ENCODE measurements at places on chromosomes 16 and 17.

GRCh38 chr16:76885776-76886537 is 305.0 kb upstream of the MON1B start:
- DNase-seq: no peak

GRCh38 chr17:34398990-34399389 is 36.0 kb upstream of the CCL1 start:
- no peak for DNase-seq

- DNase-seq: no peak
Measured at GRCh38 chr17:21463779-21464407, 87.7 kb downstream of the KCNJ12 start.

- DNase-seq: no peak
Measured at GRCh38 chr17:50190603-50191358, 10.7 kb downstream of the COL1A1 start.

GRCh38 chr17:15883617-15884111 is 61.3 kb upstream of the ADORA2B start:
- DNase-seq: no peak

DNA sequence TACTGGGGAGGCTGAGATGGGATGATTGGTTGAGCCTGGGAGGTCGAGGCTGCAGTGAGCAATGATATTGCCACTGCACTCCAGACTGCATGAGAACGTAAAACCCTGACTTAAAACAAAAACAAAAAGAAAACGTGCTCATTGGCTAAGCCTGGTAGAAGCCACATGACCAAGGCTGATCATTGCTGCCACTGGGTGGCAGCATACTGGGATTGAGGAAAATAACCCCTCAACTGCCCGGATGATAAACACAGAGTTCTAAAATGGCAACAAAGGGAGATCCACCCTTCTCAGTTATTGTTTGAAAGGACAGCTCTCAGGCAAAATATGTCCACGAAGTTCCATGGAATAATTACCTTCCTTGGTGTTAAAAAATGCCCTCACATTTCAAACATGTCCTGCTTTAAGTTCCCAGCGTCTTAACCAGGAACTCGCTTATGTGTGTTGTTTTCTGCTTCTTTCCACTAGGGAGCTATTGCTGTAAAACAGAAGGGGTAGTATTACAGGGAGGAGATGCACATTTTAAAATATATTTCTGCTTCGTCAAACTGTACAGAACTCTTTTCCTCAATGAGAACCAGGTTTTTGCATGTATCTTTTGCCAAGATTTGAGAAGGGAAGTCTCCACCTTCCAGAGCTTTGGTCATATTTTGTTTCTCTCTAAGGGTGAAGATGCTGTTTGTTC is 675.3 kb downstream of the MAF start:
- no peak for DNase-seq

- DNase-seq: no peak
Measured at GRCh38 chr17:42405963-42406495, 17.0 kb downstream of the CAVIN1 start.

- no peak for DNase-seq
Measured at GRCh38 chr16:53369921-53370320, 64.3 kb upstream of the RBL2 start.

DNA sequence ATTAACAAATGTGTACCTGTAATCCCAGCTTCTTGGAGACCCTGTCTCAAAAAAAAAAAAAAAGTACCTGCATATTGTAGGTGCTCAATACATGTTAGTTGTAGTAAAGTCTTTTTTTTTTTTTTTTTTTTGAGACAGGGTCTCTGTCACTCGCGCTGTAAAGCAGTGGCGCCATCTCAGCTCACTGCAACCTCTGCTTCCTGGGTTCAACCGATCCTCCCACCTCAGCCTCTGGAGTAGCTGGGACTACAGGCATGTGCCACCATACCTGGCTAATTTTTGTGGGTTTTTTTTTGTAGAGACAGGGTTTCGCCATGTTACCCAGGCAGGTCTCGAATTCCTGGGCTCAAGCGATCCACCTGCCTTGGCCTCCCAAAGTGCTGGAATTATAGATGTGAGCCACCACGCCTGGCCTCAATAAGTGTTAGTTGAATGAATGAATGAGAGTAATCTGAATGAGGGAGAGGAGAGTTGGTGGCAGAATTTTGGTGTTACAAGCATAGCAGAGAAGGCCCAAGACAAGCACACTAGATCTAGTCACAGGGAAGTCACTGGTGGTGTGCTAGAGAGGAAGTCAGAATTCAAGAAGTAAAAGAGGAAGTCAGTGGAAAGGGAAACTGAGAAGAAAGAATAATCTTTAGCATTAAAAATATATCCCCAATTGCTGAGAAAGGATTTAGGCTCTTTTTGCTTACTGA is 9.4 kb upstream of the MYL4 start:
- no peak for DNase-seq

DNA sequence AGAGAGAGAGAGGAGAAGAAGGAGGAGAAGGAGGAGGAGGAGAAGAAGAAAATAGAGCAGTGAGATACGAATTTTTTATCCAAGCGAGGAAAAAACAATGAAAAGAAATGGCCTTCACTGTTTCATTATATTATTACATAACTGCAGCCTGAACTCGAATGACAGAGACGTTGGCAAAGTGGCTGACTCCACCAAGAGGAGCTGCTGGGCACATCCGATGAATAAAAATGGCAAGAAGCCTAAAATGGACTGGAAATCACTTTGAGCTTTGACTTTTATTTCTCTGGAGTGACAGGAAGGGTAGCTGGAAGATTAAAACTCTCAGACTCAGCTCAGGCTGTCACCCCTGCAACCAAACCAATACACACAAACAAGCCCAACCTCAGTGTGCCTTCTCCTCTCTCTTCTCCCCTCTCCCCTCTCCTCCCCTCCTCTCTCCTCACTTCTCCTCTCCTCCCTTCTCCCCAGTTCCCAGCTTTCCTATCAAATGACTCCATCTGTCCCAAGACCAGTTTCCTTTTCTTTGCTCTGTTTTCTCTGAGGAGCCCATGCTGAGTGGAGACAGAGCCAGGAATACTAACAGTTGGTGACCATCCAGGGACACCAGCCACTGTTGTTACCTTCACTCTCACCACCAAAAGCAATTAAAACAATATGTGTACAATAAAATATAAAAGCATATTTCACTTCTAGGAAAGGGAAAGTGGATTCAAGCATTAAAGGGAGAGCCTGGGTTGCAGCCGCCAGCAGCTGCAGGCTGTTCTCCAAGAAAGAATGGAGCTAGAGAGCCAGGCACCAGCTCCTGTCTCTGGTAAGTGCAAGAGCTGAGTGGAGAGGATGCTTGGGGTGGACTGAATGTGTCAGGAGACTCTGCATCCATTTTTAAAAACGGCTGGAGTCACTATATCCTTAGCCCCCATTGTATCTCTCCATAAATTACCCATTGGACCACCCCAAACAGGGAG is 51.2 kb downstream of the SOX9 start:
- DNase-seq: no peak

- DNase-seq: no peak
Measured at GRCh38 chr17:65103896-65104295, 33.3 kb upstream of the RGS9 start.

DNA sequence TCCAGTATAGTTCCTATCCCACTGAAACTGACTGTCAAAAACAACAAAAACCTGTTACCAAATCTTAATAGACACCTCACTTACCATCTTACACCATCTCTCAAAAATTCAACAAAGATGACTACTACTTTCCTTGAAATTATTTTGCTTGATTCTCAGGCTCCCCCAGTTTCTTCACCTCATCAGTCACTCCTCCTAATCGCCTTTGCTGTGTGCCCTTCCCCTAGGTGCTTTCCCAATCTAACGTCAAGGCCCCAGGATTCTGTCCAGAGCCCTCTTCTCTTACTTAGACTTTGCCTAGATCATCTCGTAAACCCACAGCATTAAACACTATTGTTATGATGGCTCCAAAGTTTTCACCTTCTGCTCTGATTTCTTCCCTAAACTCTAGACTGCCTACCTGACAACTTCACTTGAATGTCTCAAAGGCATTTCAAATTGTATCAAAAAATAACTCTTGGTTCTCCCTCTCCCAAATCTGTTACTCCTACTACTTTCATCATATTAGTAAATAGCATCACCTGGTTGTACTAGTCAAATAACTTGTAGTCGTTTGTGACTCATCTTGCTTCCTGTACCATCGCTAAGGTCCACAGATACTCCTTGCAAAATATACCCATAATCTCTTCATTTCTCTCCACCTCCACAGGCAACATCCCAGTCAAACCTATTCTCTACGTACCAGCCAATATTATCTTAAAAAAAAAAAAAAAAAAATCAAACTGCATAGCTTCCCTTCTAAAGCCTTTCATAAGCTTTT is 18.0 kb downstream of the C16orf87 start:
- no peak for DNase-seq

DNA sequence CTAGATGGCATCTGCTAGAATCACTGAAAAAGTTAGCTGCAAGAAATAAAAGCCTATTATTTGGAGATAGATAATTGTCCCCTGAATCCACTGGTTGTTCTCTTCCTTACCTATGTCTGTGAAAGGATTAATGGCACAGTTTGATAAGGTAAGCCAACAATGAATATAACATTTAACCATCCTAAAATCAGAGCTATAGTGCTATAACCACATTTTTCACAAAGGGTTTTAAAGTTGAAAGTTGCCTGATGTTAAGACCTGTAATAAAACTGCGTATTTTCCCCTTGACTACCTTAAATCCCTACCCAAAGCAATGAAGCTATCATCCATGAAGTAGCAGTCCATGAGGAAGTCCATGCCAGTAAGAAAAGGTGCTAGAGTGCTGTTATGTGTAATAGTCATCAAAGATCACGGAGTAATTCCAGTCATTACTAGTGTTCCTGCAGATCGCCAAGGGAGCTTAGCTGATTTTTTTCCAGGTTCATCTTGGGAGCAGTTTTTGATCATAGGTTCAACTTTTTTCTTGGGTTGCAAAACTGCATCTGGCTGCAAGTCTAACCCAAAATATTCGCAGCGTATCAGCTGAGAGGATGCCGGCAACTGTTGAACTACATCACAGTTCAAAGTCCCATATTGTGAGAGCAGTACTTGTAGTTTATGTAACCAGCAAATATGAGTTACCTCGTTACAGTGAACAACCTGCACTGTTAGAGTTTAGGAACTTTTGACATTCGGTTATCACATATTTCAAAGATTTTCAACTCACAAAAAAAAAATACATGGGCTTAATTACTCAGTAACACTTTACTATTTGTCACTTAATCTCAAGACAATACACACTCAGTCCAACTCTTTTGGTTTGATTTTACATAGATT is 18.2 kb upstream of the RSL1D1 start:
- DNase-seq: no peak

- DNase-seq: no peak
Measured at GRCh38 chr17:82107341-82107860, 9.4 kb upstream of the FASN start.

DNA sequence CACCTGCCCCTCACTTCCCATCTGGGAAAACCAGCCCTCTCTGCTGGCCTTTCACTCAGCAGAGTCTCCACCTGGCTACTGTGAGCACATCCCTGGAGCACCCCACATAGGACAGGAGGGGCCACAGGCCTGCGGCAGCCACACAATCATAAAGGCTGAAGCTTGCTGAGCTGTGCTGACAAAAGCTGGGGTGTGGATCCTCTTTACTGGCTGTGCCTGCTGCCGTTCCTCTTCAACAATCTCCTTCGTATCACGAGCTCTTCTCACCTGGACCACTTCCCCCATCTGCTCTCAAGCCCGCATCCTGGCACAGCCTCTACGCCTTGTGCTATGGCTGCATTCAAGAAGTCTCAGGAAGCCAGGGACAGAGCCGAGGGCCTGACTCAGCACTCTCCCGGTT is 86.1 kb downstream of the ZNF778 start:
- DNase-seq: no peak

GRCh38 chr16:55480228-55480655 is 1.2 kb downstream of the MMP2 start:
- DNase-seq: no peak

Measured in NCI-H1048 (cell line).